ENCODE measurements at places on chromosomes 4 and X.

GRCh38 chr4:7236847-7237246, 44.5 kb downstream of the SORCS2 start:
- DNase-seq, result no peak

DNA sequence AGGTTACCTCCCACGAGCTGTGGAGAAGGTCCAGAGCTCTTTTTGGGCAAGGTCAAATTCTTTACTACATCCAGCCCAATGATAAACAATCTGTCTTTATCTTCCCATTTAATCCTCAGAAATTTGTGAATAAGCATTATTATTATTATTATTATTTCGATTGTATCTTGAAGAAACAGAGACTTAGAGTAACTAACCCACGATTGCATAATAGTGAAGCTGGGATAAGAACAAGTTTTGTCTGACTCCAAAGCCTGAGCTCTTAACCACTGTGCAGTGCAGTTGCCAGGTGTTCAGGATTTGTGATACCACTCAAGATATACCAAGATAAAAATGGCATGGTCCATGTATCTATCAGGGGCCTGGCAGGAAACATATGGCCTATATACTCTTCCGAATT, 166.5 kb upstream of the LDB2 start:
- DNase-seq, result no peak

DNA sequence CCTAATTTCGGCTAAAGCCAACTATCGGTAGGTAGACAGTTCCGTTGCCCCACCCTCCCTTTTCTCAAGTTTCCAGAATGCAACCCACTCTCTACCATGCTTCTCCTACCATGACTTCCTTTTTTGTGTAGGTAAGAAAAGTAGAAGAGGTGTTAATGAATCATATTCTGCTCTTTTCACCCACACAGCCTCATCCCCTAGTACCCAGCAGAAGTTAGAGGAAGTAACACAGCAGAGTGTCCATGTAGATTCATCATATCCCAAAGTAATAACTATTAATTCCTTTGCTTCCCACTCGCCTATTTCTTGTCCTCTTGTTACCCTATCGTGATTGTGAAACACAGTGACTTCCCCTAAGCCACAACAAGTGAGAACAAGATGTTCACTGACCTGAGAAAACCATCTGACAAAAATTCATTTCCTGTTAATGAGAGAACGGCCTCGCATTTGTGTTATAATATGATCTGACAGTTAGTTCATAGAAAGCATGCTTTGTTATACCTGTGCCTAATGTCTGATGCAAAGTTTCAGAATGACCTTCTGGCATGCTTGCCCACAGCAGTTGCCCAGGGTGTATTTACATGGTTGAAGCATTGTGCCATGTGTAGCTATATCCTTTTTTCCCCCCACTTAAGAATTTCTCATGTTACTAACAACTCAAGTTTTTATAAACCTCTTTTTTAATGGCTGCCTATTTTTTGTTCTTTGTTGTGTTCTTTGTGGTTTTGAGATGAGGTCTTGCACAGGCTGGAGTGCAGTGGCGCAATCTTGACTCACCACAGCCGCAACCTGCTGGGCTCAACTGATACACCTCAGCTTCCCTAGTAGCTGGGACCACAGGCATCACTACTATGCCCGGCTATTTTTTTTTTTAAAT, 185.6 kb downstream of the RAP1GDS1 start:
- DNase-seq, result peak; percentile 44

GRCh38 chrX:15815779-15816437, 25.6 kb downstream of the ZRSR2 start:
- DNase-seq, result no peak

- DNase-seq, result no peak
These were observed 91.4 kb downstream of the CLNK start for GRCh38 chr4:10593130-10593529.

- no peak for DNase-seq
These were observed 947.8 kb downstream of the C4orf33 start for GRCh38 chr4:130043732-130044160.

DNA sequence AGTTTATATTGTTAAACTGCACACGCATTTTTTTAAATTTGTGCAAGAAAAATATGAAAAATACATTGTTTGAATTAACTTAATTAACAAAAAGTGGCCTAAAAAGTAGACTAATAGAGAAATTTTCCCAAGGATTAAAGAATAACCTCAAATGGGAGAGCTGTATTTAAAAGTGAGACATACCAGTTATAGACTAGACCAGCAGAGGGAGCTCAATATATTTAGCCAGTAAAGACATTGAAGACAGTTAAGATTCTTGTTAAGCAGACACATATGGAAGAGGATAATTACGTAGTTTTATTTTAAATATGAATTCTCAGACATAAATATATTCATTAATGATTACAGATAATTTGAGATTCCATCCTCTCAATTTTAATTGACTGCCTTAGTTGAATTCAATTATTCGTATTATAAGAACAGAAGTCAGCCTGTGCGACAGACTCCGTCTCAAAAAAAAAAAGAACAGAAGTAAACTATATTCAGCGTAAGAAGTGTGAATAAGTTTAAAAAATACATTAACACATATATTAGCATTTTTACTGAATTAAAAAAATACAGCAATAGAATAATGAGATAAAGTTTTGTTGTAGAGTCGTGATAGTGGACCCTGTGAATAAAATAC, 64.8 kb downstream of the GLRA3 start:
- no peak for DNase-seq

GRCh38 chr4:82797405-82798111, 1.0 kb downstream of the SCD5 start:
- no peak for DNase-seq

DNA sequence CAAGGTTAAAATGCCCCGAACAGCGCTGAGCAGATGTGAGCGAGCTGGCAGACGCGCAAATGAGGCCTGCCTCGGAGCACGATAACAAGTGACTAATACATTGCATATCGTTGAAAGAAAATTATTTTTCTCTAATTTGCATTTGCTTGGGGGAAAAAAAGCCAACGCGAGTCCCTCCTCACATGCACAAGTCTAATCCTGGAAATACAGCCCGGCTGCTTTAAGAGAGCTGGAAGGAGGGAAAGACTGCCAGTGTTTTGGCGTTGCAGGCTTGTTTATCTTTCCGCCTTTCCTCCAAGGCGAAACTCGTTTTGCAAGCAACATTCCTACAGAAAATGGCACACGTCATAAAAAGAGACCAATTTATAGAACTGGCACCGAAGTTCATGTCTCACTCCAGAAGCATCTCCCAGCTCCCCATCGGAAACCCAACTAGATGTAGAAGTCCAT, 12.6 kb downstream of the BCOR start:
- DNase-seq, result no peak

DNA sequence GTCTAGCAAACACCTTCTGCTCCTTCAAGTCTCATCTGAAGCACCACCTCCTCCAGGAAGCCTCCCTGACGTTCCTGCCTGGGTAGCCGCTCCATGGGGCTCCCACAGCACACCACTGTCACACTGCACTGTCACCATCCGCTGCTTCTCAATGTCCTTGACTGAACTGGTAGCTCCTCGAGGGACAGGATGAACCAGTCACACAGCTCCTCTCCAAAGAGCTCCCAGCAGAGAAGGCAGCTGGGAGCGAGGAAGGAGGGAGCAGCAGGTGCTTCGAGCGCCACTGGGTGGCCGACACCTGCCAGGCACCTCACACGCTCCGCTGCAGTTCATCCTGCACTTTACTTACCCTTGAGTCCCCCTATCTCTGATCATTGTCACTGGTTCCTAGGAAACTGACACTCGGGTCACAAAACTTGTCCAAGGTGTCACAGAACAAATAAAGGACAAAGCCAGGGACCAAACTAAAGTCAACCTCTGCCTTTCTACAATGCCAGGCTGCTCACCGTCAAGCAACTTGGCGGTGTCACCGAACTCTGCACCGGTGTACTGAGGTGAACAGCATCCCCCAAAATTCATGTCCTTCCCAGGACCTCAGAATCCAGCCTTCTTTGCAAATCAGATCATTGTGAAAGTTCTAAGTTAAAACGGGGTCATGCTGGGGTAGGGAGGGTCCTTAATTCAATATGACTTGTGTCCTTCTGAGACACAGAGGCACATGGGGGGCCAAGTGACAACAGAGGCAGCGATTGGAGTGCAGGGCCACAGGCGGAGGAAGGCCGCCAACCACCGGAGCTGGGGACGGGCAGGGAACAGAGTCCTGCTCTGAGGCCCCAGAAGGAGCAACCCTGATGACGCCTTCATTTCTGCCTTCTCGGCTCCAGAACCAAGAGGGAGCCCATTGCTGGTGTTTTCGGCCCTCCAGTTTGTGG, 5.5 kb upstream of the S100P start:
- no peak for DNase-seq

GRCh38 chr4:1298461-1298860, 8.8 kb downstream of the MAEA start:
- no peak for DNase-seq

DNA sequence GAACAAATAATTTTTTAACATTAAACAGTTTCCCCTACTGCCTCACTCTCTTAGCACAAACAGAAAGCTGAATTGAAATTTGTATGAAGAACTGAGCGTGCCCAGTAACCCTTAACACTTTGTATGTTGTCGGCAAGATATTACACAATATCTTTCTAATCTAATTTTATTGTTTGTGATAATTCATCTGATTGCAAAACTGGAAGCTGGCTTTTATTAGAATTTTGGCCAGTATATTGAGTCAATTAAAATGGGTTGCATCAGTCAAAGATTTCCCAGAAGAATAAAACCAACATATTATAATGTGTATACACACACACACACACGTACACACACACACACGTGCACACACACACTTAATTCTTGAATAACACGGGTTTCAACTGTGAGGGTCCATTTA, 2332.1 kb downstream of the PCDH7 start:
- DNase-seq, result no peak

DNA sequence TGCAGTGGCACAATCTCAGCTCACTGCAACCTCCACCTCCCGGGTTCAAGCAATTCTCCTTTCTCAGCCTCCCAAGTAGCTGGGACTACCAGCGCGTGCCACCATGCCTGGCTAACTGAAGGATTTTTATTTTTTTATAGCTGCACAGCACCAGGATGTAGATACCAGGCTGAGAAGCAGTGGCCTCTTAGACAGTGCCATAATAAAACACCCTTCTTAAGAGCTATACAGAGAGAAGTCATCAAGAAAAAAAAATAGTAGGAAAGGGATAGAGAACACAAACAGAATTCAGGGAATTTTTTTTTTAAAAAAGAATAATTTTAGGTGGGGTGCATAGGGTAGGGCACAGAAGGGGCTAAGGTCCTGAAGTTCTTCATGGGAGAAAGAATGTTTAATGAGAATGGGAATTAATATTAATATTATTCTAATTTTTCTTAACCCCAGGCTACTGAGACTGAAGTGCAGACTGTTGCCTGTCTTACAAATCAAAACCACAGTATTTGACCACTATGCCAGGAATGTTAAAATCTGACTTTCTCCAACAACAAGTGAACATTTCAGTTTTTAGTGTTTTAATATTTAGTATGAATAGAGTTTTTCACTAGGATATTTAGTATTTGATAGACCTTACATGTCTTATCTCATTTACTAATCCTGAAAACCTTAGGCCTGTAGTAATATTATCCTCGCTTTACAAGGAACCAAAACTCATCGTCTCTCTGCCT, 146.7 kb downstream of the KCNIP4 start:
- DNase-seq, result no peak

GRCh38 chr4:104811727-104812126, 317.0 kb upstream of the CXXC4 start:
- DNase-seq, result no peak

DNA sequence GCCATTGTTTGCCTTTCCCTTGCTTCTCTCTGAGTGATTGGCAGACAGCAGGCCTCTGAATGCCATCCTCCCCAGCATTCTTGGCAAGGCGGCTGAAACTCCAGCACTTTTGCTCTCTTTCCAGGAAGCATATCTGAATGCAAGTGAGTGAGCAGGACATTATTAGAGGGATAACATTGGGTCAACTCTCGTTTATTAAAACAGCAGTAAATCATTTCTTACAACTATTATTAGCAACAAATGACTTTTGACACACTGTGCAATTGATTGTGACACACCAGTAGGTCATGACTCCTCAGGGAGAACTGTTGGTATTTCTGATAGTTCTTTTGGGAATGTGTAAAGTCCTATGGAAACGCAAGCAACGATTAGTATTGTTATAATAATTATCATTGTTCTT, 103.8 kb downstream of the EFNB1 start:
- no peak for DNase-seq

DNA sequence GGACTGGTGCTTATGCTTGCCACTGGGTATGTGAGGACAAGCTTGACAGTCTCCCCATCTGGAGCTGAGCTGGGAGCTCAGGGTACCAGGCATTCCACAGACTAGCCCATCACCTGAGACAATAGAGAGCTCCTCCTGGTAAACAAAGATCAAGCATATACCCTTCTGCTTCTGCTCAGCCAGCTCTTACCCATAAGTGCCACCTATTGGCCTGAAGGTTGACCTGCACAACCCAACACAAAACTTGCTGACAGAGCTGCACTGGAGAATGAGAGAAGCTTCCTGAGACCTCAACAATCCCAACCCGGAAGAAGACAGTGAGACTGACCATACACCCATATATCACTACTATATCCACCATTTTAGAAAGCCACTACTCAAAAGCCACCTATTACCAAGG, 1049.2 kb upstream of the INTU start:
- no peak for DNase-seq

- no peak for DNase-seq
These were observed 20.1 kb downstream of the MMAA start for GRCh38 chr4:145639186-145639698.

DNA sequence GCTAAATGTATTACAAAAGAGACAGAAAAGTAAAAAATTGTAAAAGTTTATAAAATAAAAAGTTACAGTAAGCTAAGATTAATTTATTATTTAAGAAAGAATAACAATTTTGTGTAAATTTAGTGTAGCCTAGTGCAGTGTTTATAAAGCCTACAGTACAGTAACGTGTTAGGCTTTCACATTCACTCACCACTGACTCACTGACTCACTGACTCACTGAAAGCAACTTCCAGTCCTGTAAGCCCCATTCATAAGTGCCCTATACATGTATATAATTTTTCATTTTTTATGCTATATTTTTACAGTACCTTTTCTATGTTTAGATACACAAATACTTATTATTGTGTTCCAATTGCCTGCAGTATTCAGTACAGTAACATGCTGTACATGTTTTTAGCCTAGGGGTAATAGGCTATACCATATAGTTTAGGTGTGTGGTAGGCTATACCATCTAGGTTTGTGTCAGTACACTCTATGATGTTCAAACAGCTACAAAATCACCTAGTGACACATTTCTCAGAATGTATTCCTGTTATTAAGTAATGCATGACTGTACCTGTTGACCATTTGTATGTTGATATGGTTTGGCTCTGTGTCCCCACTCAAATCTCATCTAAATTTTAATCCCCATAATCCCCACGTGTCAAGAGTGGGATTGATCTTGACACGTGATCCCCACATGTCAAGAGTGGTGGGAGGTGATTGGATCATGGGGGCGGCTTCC, 57.9 kb downstream of the CFAP299 start:
- no peak for DNase-seq

GRCh38 chr4:166459621-166460020, 586.6 kb downstream of the TLL1 start:
- DNase-seq, result no peak

- no peak for DNase-seq
These were observed 49.3 kb upstream of the IL21 start for GRCh38 chr4:122669911-122670738.

- DNase-seq, result no peak
These were observed 80.9 kb downstream of the FAM114A1 start for GRCh38 chr4:38948551-38948950.

All from stimulated activated CD4-positive, alpha-beta T cell treated with anti-CD3 and anti-CD28 coated beads, Interleukin-15, amount 100 ng/mL, for 48 hours (primary cell).